Thyroid gland (tissue), 4 donors: ENCODE measurements at places on chromosomes 16 and 17. TPM values are rescaled to one million over a fixed set of nuclear protein-coding genes. Genes with fewer than 3 reads are reported as not detected.

GRCh38 chr17:60741031-60741430, 63.4 kb downstream of the BCAS3 start:
- DNase-seq, result no peak

DNA sequence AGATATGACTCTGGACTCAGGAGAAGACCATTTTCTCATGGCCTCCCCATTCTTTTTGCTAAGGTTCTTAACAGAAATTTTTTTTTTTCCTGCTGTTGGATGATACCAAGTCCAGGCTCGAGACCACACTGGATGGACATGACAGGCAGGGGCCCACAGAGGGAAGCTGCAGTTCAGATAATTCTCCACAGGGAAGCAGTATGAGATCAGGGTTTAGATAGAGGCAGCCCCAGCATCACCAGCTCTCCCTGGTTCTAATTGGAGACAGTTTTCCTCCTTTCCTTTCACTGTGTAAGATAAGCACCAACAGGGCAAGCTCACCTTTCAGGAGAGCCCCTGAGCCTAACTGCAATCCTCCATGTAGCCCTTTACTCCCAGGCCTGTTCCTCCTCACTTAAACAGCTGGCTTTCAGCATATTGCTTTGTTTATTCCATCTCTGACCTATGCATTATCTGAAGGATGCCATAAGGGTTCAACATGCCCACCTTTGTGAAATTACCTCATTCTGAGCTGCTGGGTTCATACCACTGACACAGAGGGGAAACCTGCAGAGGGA, 108.1 kb downstream of the SNX11 start:
- no peak for DNase-seq

AGRP gene
- not detected for total RNA-seq

ZG16 gene
- total RNA-seq, result not detected

DNA sequence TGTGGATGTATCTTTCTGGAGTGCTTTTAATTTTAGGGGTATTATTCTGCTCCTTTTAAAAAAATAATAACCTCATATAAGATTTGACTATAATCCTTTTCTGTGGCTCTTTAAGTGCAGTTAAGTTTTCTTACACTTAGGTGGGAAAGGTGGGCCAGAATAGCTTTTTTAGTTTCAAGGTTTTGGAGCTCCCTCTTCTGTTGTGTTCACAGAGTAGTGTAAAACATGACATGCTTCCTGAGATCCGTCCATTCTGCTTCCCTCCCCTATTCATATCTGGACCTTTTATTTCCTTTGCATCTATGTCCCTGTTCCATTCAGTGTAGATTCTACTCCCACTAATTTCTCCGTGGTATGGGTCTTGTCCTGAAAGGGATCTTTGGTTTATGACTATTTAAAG, 12.8 kb downstream of the LRRC36 start:
- DNase-seq, result no peak

GRCh38 chr17:73157521-73157890, 7.3 kb upstream of the SSTR2 start:
- DNase-seq, result no peak

DNA sequence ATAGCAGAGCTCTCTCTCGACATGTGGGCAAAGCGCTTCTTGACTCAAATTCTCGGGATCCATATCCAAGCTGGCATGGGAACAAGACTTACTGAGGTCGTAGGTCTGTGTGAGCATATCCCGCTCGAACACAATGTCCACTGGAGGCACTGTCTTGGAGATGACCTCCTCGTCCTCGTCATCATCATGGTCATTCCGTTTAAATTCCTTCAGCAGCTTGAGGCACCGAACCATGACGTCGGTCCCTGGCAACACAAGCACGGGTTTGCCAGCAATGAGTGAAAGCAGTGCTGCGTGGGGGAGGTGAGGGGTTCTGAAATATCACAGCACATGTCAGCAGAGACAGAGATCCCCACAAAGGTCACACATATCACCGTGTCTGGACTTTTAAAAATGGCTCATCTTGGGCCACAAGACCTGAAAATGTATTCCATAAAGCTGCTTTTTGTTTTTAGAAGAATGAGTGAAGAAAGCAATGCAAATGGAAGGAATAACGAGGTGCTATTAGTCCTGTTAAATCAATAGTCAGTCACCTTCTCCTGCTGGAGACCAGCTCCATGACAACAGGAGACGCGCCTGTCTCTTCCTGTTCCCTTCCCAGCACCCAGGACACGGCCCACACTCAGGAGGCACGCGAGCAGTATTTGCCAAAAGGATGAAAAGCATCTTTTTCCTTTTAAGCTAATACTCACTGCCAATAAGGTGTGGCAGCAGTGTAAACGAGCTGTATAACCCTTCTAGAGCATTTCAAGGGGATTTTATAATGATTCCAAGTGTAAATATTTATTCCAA, 37.9 kb downstream of the GTF3C1 start:
- peak; percentile 93 for DNase-seq

ADAP2 gene
- 6.3 TPM for total RNA-seq

GRCh38 chr17:50492214-50492613, 13.6 kb downstream of the RSAD1 start:
- DNase-seq, result no peak

- no peak for DNase-seq
These were observed 14.4 kb upstream of the DHRS7C start for GRCh38 chr17:9805769-9806168.

FOXC2 gene
- 2.2 TPM for total RNA-seq

ZNF597 gene
- 6.8 TPM for total RNA-seq

- peak; percentile 18 for DNase-seq
These were observed 1.1 kb downstream of the C17orf107 start for GRCh38 chr17:4900231-4901107.

DNA sequence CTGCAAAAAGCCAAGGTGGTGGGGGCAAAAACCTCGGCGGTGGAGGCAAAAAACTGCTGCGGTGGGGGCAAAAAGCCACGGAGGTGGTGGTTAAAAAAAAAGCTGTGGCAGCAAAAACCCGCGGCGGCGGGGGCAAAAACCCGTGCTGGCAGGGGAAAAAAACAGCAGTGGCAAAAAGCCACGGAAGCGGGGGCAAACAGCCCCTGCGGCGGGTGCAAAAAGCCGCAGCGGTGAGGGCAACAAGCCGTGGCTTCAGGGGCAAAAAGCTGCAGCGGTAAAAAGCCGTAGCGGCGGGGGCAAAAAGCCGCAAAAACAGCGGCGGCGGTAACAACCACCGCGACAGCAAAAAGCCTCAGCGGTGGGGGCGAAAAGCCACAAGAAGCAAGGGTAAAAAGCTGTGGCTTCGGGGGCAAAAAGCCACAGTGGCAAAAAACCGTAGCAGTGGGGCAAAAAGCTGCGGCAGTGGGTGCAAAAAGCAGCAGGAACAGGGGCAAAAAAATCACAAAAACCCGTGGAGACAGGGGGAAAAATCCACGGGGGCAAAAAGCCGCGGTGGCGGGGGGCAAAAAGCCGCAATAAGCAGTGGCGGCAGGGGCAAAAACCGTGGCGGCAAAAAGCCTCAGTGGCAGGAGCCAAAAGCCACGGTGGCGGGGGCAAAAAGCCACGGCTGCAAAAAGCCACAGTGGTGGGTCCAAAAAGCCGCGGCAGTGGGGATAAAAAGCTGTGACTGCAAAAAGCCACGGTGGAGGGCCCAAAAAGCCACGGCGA, 193.7 kb downstream of the SHCBP1 start:
- no peak for DNase-seq

DNA sequence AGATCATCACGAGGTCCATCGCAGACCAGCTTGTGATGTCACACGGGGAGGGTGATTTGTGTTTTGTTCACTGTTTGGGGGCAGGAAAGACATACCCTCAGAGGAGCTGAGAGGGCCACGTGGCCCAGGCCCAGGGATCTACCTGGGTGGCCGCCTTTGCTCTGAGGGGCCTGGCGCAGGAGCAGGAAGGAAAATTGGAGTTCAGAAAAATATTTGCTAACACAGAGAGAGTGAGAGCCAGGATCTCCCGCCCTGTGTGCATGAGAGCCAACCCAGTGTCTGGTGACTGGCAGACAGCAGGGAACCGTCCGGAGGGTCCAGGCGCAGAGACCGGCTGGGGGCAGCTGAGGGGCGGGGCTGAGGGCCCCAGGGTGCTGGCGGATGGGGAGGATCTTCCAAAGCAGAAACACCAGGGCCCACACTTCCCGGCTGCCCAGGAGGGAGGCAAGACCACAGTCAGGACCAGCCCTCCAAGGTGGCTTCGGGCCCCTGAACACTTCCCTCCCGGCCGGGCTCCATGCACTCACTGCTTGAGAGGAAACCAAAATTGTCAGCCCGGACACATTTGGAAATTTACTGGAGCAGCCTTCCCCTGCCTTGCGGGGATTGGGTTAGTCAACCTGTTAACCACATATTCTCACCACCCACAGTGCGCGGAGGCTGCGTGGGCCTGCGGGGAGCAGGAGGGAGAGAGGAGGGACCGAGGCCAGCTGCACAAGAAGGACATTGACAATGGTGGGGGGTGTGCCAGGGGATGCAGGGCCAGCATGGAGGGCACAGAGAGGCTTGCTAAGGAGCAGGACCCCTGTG, 52.6 kb downstream of the RBFOX3 start:
- no peak for DNase-seq

DNA sequence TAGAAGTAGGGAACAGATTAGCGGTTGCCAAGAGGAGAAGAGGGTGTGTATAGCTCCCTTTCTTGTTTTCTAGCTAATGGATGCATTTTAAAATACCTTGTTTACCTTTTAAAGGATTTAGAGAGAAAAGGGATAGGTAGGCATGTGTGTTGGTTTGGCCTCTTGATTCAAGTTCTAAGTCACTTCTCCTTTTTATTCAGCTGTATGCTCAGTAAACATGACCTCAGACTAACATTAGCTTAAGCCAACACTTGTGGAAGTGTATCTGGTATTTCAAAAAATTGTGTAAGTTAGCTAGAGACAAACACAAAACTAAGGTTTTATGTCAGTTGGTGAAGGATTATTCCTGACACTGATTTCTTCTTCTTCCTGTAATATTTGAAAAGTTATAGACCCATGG, 204.1 kb upstream of the NOG start:
- no peak for DNase-seq

NPIPA3 gene
- 1.2 TPM for total RNA-seq

SPATA22 gene
- not detected for total RNA-seq

DNA sequence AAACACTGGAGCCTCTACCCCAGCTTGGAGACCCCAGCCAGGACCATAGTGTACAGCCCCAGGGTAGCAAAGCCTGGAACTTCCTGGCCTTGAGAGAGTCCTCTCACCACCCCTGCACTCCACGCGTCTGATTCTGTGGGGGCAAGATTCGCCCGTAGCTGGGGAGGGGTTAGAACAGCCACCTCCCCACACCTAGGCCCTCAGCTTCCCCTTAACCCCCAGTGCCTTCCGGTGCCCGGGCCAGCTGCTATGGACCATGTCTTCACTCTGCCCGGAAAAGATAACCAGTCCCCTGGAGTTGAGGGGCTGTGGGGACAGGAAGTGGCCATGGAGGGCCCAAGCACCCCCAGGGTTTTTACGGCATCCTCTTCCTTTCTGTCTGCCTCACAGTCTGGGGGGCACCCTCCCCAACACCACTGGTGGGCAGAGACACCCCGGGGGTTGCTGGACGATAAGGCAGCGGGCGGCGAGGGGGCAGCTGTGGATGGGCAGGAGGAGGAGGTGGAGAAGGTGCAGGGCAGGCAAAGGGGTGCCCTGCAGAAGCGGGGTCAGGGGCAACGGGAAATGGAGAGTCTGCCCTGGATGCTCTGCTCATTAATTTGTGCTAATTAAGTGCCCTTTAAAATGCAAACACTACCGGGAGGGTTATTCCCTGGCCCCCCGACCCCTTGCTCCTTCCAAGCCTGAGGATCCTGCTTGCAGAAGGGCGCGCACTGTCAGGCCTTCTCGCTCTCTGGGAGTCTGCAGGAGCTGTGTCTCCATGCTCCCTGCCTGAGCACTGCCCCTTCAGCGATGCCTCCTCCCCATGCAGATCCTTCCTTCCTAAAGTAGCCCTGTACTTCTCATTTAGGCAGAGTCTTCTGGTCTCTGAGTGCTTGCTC, 2.4 kb downstream of the PRSS27 start:
- no peak for DNase-seq

GRCh38 chr16:57145046-57146021, 40.5 kb downstream of the PSME3IP1 start:
- no peak for DNase-seq

DNA sequence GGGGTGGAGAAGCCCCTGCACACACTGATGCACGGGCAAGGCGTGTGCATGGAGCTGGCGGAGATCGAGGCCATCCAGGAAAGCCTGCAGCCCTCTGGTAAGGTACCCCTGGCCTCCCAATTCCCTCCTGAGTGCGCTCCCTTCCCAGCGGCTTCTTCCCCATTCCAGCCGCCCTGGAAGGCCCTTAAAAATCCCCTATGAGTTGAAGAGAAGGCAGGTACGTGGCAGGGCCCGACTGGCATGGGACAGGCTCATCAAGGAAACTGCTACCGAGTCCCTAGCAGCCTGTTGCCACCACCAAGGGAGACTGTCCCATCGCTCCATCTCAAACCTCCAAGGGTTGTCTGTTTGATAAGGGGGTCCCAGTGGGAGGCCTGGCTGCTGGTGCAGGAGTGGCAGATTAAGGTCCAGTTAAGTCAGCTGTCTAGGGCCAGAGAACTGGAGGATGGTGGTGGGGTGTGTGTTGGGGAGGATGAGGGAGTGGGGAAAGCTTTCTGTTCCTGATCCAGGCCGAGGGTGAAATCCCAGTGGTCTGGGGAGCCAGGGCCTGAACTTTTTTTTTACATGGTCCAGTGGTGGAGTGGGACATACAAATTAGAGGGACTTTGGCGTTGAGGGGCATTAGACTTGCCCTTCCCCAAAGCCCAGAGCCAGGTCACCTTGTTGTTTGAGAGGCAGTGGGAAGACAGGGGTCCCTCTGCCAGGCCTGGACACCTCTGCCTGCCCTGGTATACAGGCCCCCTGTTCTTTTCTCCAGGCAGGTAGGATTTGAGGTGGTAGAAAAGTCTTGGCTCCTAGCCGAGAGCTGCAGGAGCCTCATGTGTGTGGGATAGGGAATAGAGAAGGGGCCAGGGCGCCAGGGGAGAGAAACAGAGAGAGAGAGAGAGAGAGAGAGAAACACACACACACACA, 994 bp downstream of the IGFBP4 start:
- DNase-seq, result peak; percentile 55

GRCh38 chr16:27918755-27919154, 144.8 kb downstream of the GSG1L start:
- no peak for DNase-seq

DNA sequence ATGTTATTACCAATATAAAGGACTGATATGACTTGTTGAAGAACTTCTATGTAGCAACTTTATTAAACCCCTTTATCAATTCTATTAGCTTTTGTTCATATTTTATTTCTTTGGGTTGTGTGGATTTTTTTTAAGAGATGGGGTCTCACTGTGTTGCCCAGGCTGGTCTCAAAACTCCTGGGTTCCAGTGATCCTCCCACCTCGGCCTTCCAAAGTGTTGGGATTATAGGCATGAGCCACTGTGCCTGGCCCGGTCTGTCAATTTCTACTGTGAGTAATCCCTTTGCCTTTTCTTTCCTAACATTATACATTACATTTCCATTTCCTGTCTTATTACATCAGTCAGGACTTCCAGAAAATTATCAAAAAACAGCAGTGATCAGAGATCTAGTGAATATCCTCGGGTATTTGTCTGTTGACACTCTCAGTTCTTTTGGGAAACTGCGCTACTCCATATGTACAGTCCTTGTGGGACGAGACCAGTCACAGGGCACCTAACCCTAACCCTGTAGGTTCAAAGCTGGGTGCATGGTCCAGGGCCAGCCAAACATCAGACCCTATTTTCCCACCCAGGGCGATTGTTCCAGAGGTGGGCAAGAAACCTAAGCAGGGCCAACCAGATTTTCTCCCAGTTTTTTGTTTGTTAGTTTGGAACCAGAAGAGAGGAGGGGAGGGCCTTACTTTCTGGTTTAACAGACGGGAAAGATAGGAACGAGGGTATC, 1.7 kb upstream of the SLC47A1 start:
- no peak for DNase-seq

NEUROD2 gene
- not detected for total RNA-seq

GRCh38 chr17:49108318-49108717, 24.3 kb upstream of the B4GALNT2 start:
- peak; percentile 78 for DNase-seq

GRCh38 chr17:48374650-48375230, 55.3 kb downstream of the SKAP1 start:
- no peak for DNase-seq
